Transverse colon (tissue), 4 donors: ENCODE measurements at places on chromosomes 6 and 20. TPM values are rescaled to one million over a fixed set of nuclear protein-coding genes. Genes with fewer than 3 reads are reported as not detected.

HTR1E gene
- not detected for total RNA-seq

GRCh38 chr6:156662025-156662445 is 115.1 kb upstream of the ARID1B start:
- peak; percentile 56 for DNase-seq

DNA sequence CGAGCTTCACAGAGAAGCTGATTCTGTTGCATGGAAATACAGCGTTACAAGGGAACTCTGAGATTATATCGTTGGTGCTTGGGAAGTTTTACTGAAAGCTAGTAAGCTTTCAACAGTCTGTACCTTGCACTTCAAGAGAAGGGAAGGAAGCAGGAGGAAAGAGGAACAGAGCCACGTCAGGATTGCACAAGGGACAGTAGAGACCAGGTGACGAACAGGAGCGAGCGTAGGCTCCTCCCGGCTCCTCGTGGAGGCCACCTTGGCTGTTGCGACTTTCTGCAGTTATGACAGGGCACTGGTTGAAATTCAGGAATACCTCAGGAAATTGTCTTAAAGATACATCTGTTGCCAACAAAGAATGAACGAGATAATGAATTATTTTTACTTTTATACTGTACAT is 18.8 kb downstream of the RTF2 start:
- no peak for DNase-seq

GRCh38 chr6:88763160-88763559 is 200.3 kb downstream of the RNGTT start:
- DNase-seq, result no peak

DNA sequence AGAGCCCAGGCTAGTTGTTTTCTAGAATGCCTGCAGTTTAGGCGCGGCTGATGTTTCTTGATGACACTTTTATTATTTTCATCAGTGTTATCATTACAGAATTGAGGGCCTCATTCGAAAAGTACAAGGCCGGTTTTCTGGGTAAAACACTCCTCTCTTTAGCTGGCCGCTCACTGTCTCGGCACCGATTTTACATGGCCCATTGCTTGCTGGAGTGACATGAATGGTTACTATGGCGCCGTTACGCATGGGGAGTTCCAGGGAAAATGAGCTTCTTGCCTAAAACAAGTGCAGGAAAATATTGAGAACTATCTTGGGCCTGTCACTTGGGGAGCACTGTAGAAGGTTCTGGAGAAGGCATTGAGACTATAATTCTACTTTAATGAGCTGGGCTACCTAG is 317.8 kb downstream of the CDH4 start:
- DNase-seq, result no peak

HLA-DQB1 gene
- total RNA-seq, result 1.1 TPM

GRCh38 chr6:169132352-169132940 is 121.2 kb downstream of the THBS2 start:
- DNase-seq, result no peak

- no peak for DNase-seq
Measured at GRCh38 chr6:6386010-6386409, 65.5 kb upstream of the F13A1 start.

TCP11 gene
- not detected for total RNA-seq

DNA sequence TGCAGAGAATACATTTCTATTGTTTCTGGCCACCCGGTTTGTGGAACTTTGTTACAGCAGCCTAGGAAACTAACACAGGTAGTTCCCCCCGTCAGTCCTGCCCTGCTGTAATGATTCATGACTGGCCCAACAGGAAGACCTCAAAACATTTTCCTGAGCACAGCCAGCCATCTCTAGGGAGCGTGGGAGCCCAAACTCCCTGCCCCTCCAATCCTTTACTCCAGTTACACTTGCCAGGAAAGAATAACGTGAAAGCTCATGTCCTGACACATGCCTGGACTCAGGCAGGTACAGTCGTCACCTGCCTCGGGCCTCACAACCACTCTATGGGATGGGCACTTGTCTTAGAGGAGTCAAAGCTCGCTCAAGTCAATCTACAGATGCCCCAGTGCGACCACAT is 8.4 kb downstream of the TXNDC5 start:
- no peak for DNase-seq

GRCh38 chr6:144898052-144898689 is 613.0 kb downstream of the UTRN start:
- no peak for DNase-seq

DNA sequence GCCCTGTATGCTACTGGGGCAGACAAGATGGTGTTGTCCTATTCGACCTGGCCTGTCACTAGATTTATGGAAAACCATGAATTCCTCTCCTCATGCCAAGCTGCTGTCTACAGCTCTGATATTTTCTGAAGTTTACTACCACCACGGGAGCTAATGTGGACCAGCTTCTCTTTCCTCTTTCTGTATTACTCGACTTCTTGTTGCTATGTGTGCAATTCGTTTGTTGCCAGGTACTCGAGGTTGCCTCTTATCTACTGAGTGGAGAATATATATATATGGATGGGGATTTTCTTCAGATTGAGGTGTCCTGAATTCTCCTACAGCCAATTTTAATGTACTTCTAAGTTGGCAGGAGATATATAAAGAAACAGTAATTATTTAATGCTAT is 34.7 kb downstream of the MAN1A1 start:
- DNase-seq, result no peak

DNA sequence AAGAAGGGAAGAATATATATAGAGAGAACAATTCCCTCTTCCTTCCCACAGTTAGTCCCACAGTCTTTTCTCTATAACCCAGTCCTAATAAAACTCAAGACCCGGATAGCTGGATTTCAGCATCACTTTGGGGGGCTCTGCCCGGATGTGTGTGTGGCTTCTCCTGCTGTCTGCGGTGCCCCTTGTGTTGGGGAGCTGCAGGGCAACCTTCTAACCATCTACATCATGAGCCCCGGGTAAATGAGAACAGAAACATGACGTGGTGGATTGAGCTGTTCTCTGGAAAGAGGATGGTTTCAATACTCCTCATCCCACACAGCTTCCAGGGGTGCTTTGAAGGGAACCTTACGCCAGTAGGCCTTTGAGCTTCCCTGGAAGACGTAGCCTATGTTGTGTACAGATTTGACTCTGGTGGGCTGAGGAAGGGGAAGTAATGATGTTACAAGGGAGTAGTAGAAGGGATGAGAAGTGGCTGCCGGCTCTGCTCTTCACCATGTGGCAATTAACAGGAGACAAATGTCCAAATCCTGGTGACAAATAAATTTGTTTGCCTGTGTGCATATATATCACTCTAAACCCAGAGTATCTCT is 13.5 kb upstream of the PRDM1 start:
- no peak for DNase-seq

DNA sequence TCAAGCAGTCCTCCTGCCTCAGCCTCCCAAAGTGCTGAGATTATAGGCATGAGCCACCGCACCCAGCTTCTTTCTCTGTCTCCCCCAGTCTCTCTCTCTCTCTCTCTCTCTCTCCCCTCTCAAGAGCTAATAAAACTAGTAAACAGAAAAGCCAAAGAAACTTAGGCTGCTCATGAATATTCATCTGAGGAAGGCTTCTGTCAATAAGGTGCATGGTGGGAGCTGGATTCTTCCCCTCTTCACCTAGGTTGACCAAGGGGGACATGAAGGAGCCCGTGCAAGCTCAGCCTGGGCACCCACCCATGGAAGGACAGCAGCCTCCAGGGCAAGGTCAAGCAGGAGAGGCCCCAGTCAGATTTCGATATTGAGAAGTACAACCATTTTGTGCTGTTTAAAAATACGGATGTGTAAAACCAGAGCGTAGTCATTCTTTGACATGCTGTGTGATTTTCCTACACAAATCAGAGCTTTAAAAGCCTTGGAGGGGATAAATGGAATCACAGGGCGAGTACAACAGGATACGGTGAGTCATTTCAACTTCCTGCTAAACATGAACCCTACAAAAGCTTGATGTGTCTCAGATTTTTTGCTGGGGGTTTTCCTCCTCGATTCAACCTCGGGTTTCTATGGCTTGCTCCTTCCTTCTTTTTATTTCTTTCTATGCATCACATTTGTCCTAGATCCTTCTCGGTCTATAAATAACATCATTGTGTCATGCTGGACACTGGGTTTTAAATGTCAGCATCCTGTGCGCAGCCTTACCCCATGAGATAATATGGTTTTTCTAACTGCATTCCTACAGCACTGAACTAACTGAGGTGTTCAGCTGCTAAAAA is 368.9 kb upstream of the JARID2 start:
- DNase-seq, result no peak
